ENCODE measurements at places on chromosomes 2 and 18.
A peak's percentile ranks its signal among the peaks of the same experiment; 100 is the strongest.

DNA sequence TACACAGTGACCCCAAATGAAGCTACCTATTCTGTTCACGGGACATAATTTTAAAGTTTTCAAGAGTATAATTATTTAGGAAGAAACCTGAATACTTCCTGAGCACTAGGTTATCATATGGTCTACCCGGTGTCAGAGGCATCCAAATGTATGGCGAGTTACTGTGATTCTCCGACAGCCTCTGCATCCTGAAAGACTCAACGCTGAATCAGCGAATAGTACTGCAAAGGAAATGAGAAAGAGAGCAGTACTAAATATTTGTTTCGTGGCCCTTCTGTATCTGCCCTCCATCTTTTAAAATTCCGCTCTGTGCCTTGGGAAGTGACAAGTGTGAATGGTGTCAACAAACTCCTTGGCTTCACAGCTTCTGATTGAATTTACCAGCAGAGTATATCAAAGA lies 358.0 kb upstream of the ZEB2 start:
- no peak for DNase-seq

GRCh38 chr2:26846334-26847306 lies 1.3 kb upstream of the DPYSL5 start:
- DNase-seq, result peak; percentile 54

- DNase-seq, result peak; percentile 40
These were observed 6.7 kb downstream of the TMBIM1 start for GRCh38 chr2:218285604-218286003.

DNA sequence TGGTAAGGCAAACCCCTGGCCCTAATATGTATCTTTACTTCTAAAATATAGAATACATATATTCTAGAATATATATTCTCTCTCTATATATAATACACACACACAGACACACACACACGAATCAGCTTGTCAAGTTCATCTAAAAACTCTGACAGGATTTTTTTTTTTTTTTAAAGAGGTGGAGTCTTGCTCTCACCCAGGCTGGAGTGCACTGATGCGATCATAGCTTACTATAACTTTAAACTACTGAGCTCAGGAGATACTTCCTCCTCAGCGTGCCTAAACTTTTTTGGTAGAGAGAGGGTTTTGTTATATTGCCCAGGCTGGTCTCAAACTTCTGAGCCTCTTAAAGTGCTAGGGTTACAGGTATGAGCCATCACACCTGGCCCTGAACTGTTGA lies 45.2 kb downstream of the DOK1 start:
- DNase-seq, result no peak

DNA sequence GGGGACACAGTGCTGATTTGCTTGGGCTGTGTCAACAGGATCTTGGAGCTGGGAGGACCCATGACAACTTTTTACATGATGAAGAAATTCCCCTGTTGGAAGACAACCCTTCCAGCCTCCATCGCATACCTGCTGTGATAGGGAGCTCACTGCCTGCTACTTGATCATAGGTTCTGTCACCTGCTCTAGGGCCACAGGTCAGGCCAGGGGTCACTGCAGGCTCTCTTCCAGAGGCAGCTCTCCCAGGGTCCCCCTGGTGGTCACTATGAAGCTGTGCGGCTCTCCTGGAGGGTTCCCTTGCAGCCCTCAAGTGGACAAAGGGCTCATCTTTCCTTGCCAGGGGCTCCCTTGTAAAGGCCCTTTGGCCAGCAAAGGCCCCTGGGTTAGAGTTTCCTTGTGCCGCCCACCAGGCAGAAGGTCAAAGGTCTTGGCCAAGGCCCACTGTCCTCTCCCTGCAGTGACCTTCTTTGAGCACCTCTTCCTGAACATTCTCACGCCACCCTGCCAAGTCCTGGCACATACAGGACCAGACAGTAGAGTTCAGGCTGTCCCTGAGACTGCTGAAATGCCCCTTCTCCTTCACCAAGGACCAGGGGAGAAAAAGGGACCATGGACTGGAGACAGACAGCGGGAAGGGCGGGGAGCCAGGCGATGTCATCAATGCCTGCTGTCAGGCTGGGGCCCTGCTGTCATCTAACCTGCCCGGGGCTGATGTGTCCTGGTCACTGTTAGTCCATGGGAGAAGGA lies 345.1 kb downstream of the DYSF start:
- DNase-seq, result no peak

DNA sequence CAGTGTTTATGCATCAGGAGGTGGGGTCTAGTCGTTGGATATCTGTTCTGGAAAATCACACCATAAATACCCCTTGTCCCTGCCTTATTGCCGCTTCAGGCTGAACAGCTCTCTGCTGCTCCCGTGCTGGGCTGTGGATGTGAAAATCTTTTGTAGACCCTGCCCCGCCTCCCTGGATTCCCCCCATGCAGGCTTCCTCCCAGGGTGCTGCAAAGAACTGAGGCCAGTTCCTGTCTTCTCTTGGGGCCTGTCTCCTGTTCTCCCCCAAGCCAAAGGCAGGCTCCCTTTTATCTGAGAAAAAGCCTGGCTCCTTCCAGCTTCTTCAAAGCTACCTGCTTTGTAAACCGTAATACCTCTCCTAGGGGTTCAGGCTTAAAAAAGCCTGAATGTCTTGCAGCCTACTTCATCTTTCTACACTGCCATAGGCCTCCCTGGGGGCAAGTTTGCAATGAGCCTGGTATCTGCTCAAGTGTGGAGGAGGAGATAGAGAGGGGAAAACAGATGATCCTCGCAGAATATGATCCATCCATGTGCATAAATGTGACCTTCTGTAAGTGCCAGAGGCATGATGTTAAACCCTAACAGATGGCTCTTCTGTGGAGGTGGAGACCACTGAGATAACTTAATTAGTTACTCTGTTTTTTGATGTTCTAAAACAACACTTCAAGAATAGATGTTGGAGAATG lies 55.3 kb downstream of the VWA3B start:
- no peak for DNase-seq

DNA sequence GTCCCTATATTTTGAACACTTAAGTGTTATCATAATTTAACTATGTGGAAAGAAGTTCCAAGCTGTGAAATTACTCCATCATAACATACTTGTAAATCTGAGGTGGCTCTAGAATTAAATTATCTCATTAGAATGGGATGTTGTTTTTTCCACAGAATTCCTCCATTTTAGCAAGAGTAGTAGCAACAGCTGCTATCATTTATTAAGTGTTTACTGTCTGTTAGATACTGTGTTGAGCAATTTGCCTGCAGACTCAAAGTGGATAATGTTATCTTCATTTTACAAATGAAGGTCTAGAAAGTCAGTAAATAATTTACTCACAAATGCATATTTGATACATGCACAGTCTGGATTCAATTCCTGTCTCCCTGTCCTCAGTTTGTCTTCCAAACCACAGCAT lies 504.8 kb upstream of the NRP2 start:
- DNase-seq, result no peak

All from DMS79 (cell line).